Left ventricle myocardium superior (tissue), 1 donor: ENCODE measurements at places on chromosomes 2 and 18.

DNA sequence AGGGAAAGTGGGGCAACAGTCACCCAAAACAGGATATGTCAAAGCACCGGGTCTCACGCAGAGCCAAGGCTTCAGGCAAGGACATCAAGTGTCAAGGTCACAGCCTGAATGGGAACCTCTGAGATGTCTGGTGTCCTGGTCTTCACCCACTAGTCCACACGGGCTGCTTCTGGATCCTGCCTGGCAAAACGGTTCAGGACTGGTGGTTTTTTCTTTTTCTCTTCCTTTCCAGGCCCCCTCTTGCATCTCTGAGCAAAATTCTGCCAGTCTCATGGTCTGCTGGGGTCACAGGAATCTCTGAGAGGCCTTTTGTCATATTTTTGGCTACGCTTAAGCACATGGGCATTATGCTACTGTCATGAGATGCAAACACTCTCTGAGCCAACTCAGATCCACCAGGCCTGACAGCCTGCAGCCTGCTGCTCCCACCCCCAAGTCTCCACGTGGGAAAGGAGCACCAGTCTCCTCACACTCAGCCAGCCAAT, 518.2 kb upstream of the ZEB2 start:
- no peak for DNase-seq

GRCh38 chr18:76771192-76771799, 51.1 kb upstream of the ZNF236 start:
- DNase-seq = no peak

DNA sequence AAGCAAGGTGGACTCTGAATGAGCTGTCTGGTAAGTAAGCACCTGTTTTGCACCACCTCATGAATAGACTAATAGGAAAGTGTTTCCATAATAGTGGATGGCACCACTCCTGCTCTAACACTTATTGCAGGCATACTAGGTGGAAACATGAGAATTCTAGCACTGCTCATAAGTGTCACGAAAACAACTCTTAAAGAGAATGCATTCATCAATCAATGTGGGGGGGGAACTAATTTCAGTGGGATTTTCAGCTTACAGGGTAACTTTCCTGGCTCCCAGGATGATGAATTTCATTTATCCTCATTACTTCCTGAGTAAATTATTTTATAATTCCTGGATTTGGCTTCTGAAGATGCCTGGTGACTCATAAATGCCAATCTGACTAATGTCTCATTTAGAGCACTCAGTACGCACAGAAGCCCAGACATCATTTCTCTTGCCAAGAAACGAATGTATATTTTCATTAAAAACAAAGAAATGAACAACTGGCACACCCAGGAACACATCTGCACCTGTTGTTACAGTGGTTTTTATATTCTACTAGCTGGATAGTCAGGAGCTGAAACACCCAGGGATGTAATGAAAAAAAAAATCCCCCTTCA, 129.6 kb downstream of the PID1 start:
- no peak for DNase-seq

DNA sequence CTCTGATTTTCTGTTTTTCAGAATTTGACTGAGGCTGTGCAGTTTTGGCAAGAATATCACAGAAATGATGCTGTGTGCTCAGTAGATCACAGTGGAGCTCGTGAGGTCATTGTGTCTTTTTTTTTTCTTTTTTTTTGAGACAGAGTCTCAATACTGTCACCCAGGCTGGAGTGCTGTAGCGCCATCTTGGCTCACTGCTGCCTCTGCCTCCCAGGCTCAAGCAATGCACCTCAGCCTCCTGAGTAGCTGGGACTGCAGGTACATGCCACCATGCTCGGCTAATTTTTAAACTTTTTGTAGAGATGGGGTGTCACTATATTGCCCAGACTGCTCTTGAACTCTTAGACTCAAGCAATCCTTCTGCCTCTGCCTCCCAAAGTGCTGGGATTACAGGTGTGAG, 203.6 kb downstream of the NCKAP5 start:
- DNase-seq = no peak

GRCh38 chr2:17643031-17643615, 102.6 kb downstream of the VSNL1 start:
- DNase-seq = peak; percentile 53

DNA sequence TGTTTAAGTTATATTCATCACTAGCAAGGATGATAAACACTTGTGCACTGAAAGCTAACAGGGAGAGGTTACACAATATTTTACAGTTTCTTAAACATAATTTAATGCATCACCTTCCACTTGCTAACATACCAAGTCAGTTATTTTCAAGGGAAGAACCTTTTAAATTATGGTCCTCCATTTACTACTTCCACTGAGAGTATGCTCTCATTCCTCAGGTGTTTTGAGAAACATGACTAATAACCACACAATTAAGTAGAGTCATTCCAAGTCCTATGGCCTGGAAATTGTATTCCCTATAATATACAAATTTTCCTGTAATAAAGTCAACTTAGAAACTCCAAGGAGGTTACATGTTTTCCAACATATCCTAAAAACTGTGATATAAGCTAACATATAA, 152.3 kb upstream of the STON1 start:
- no peak for DNase-seq
